ENCODE measurements at places on chromosomes 1 and 21.

DNA sequence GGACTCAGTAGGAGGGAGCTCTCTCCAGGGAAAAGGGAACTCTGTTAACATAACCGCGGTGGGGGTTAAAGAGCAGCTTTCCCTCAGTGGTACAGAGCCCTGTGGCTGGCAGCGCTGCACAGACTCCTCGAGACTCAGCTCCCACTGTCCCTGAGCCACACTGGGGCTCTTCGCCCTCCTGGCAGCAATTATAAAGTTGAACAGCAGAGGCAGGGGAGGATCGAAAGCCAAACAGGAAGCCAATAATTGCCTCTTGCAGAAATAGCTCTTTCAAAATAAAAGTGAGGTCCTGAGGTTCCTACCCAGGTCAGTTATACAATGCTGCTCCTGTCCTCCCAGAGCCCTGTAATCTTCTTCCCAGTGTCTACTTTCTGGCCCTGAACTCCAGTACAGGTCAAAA, 77.0 kb downstream of the FAM78B start:
- DNase-seq = no peak

GRCh38 chr21:35198565-35198964, 149.5 kb upstream of the RUNX1 start:
- DNase-seq = no peak

- DNase-seq = peak; percentile 37
Measured at GRCh38 chr1:64000021-64000420, 203.4 kb upstream of the UBE2U start.

DNA sequence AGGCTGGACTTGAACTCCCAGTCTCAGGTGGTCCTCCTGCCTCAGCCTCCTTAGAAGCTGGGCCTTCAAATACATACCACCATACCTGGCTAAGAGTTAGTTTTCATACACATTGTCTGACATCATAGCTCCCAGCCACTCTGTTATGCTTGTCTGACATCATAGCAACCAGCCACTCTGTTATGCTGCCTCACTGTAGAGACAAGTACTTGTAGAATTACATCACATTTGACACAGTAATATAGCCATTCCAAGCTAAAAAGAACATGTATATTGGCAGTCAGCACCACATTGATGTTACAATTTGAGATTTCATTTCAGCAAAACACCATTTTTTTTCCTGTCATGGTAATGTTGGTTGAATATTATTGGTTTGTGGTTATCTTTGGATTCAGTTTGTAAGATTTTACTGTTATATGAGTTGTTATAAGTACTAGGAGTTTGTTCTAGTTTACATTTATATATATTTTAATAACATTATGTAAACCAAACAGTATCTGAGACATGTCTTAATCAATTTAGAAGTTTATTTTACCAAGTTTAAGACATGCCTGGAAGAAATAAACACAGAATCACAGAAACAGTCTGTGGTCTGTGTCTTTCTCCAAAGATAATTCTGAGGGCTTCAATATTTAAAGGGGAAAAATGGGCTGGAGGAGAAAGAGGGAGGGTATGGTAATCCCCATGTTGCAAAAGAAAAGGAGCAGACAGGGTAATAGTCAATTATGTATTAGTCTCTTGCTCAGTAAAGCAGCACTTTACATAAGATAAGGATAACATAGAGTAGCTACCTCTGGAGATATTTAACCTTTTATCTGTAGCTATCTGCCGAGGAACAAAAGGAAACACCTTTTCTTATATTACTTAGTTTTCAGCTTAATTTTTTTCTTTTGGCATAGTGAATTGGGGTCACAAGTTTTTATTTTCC, 43.0 kb downstream of the XPR1 start:
- peak; percentile 10 for DNase-seq

- peak; percentile 66 for DNase-seq
Measured at GRCh38 chr1:68116643-68117235, 66.3 kb upstream of the DIRAS3 start.

- no peak for DNase-seq
Measured at GRCh38 chr1:182634306-182635072, 30.3 kb upstream of the RGS16 start.

GRCh38 chr1:30104551-30104950, 618.8 kb downstream of the MATN1 start:
- no peak for DNase-seq

- no peak for DNase-seq
Measured at GRCh38 chr1:211939876-211940468, 95.4 kb downstream of the INTS7 start.

DNA sequence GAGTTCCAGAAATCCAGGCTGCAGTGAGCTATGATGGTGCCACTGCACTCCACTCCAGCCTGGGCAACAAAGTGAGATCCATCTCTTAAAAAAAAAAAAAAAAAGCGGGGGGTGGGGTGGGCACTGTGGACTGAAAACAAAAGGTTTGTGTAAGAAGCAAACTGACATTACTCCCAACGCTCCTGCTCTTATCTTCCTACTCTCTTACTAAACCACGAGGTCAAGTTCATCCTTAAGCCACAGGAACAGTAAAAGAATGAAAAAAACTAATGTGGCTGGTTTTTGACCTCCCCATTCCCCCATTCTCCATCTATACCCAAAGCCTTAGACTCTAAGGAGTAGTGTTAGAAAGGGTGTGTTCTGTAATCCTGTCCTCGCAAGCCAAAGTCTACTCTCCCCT, 30.8 kb downstream of the TFAP2E start:
- peak; percentile 24 for DNase-seq

- DNase-seq = peak; percentile 56
Measured at GRCh38 chr1:180911640-180912191, 981 bp upstream of the KIAA1614 start.

DNA sequence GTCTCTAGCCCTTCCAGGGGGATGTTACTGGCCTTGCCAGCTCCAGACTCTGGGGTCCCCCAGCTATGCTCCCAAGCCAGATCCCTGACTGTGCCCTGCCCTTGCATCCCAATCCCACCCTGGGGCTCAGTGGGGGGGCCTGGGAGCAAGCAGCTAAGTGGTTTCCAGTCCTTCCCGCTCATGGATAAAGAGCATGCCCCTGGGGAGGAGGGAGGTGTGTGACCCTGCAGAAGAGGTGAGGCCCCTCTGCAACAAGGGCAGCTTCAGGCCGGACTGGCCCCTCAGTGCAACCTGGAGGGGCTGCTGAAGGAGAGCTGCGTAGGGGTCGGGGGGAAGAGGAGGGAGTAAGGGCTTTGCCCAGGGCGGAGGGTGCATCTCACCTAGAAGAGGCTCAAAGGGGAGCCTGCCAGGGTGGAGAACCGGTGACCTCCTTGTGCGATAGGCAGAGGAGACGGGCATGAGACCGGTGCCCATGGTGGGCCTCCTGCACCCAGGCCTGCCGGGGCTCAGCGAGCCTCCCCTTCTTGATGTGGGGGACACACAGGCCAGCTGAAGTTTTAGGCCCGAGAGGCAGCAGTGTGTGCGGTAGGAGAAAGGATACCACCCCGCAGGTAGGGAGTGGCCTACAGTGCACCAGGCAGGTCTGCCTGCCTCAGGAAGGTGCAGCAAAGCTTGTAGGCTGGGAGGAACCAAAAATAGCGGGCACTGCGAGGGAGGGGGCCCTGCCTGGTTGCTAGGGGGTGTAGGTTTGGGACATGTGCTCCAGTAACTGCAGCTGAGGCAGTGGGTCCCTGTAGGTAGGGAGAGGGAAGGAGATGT, 3.1 kb downstream of the OBSCN start:
- no peak for DNase-seq

DNA sequence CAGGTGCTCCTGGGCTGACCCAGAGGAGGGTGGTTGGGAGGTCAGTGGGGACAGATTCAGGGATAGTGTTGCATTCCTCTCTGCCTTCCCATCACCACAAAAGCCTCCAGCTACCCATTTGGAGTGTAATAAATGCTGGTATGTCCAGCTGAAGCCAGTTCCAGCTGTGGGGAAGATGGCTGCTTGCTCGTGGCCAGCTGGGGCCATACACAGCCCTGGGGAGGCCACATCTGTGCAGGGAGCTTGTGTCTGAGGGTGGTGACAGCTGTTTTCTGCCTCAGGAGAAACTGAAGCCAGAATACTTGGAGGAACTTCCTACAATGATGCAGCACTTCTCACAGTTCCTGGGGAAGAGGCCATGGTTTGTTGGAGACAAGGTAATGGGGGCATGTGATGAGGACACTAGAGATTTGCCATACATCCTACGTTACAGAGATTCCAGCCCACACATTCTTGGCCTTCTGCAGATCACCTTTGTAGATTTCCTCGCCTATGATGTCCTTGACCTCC, 2.7 kb downstream of the GSTM4 start:
- DNase-seq = no peak

DNA sequence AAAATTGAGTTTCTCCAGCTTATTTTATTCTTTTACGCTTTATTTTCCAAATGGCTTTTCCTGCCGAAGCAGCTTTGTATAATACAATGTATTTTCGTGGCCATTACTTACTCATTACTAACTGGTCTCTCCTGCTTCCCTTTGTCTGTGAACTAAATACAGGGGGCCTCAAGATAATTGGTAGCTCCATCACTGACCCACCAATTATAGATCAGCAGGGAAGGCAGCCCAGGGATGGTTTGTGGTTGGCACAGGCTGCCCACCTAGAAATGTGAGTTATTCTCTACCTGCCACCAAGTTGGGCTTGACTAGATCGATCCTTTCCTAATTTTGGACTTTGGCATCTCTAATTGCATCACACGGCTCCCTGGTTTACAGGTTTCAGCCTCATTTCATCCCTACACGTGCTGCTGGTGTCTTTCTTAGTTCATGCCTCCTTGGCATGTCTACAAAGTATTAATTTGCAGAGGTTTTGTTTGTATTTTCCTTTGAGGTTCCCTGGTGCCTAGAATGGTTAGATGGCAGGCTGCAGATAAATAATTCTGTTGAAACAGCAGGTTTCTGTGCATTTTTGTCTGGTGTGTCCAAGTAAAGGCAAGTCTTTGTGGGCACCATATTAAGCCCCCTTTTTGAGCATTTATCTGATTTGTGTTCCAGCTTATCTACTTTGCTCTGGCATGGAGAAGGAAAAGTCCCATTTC, 35.2 kb downstream of the PEX14 start:
- DNase-seq = no peak

GRCh38 chr1:240611619-240612480, at the start of gene GREM2:
TSS of gene GREM2 (minus strand) at chr1:240612155. CDS start at chr1:240493475, 118,680 bp downstream.
- DNase-seq = peak; percentile 95

DNA sequence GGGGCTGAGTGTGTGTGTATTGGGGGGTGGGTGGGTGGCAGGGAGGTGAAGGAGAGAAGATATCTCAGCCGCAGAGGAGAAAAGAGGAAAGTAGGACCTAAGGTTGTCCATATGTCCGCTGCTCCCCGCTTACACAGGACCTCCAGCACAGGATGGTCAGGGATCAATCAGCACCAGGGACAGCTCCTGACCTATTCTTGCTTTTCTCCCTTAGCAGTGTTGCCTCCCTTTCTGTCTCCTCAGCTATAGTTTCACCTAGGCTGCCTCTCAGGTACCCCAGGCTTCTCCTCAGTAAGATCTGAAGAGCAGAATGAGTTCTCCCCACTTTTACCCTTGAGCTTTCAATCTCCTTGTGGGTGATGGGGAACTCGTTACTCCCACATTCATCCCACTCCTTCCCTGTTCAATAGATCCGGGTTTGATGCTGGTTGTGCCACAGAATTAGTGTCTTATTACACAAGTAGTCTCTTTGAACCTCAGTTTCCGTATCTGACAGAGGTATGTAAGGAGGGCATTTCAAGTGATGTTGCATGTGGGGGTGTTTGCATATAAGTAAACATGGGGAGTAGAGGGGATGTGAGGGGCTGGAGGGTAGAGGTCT, 1.4 kb upstream of the DPH2 start:
- peak; percentile 52 for DNase-seq

DNA sequence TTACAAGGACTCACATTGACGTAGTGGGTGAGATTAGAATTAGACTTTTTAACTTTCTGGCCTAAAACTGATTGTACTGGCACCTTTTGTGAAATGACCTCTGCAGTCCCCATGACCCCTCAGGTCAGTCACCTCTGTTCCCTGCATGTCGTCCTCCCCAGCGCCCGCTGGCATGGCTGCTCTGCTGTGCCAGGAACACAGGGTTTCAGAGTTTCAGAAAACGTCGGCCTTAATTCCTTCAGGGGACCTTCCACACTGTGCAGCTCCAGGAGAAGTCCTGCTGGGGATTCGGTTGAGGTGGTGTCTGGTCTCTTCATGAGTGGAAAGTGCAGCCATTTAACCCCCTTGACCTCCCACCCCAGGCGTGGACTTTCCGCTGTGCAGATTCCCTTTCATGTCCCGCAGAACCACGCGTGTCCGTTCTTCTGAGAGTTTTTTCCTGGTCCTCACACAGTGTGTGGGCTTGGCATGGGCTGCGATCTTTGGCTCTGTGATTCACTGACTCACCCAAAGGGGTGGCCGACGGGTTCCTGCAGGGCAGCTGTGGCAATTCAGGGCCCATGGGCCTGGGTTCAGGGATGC, 158.4 kb upstream of the COL6A1 start:
- DNase-seq = no peak

DNA sequence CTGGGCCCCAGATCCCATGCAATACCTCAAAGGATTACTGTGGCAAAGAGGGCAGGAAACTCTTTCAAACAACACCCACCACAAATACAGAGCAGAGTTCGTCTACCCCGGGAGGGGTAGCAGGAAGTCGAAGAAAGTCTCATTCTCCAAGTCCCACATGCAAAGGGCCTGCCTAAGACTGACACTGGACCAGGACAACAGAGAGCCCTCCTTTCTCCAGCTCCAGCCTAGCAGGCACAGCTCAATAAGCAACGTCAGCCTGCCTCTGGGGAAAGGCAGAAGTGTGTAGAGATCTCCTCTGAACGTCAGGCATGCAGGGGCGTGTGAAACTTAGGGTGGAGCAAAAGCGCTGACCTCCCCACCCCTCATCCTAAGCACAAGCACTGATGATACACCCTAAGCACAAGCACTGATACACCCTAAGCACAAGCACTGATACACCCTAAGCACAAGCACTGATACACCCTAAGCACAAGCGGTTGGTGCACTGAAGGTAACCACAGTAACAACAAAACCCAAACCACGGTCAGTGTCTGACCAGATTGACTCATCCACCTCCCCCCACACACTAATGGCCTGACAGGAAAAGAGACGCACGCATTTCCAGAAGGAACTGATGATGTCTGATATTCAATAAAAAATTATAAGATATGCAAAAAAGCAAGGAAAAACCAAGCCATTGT, 1.3 kb downstream of the KRTAP12-3 start:
- DNase-seq = no peak

GRCh38 chr1:197913495-197914276, 3.5 kb upstream of the LHX9 start:
- no peak for DNase-seq

- DNase-seq = no peak
Measured at GRCh38 chr1:8086055-8086454, 59.9 kb upstream of the ERRFI1 start.

DNA sequence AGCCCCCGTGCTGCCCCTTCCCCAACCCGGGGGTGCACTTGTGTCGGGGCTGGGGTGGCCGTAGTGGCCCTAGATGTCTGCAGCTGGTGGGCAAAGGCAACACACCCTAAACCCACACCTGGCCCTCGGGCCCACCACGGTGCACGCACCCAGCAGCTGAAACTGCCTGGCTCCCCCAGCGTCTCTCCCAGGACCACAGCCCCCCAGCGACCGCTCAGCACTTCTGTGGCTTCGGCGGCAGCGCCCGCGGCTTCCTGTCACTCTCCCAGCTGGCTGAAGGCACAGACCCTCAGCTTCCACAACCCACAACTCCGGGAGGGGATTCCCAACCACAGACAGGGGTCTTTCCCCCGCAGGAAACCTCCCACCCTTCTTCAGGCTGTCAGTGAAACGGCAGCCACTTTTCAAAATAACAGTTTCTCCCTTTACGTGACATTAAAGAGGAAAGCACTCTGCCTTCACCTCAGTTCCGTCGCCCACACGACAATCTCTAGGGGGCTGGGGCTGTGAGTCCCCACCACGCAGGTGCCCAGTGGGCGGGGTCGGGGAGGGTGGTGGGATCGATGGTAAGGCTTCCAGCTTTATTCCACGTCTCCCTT, 40.7 kb upstream of the COL6A2 start:
- no peak for DNase-seq
